ENCODE measurements at places on chromosomes 1 and 21.

- no peak for DNase-seq
These were observed 16.7 kb downstream of the SHISA4 start for GRCh38 chr1:201905234-201905890.

DNA sequence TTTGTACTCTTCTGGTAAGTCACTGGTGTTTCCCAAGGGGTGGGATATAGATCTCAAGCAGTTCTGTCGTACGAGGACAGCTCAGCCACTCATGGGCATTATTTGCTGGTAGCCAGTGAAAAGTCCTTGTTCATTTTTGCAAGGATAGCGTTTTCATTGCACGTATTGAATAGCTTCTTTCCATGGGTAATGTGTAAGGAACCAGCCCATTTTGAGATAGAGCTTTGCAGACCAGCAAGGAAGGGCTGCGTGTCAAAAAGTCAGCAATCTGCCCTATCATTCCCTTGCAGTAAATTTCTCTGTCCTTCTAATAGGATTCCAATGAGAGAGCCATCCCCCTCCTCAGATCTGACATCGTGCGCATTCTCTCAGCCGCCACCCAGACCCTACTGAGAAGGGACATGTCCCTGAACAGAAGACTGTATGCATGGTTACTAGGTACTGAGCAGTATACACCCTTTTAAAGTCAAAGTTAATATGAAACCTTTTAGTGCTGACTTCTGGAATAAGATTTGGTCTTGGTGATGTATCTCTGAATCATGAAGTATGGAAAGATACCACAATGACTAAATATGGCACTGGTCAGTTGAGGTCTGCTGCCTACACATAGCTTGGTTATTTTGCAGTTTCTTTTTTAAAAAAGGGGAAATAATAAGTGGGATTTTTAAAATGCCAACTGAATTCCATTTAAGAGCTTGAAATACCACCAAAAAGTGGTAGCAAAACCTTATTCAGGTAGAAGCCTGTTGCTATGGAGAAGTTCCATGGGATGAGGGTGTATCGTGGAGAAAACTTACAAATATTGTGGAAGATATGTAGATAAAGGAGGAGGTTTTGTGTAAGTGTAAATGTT, 55.3 kb downstream of the DOP1B start:
- DNase-seq: no peak

GRCh38 chr1:236089046-236089773, 24.3 kb upstream of the NID1 start:
- no peak for DNase-seq

DNA sequence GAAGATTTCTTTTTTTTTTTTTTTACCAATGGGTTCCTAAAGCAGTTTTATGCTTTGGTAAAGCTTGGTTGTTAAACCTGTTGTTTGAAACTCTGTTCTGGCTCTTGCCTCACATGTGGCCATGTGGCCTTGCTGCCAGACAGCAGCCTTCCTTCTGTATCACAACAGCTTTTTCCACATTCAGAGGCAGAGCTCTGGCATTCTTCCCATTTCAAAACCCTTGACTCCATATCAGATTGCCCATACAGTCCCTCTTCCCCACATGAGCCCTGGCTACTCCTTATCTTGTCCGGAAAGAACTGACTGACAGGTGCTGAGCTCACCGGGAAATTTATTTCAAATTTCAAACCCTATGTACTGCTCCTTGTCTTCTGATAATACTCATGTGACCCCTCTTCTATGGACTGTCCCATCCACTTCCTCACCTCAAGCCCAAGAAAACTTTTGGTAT, 38.5 kb upstream of the LAX1 start:
- DNase-seq: no peak

- no peak for DNase-seq
These were observed 45.5 kb downstream of the TOR3A start for GRCh38 chr1:179127163-179127895.

GRCh38 chr1:220217383-220217988, 54.8 kb downstream of the RAB3GAP2 start:
- no peak for DNase-seq

- no peak for DNase-seq
These were observed 92.0 kb downstream of the CASZ1 start for GRCh38 chr1:10704368-10704882.

GRCh38 chr1:174358344-174358743, 89.4 kb upstream of the GPR52 start:
- no peak for DNase-seq

GRCh38 chr1:200374569-200375295, 35.1 kb downstream of the ZNF281 start:
- no peak for DNase-seq

GRCh38 chr1:37308031-37308960, 166.1 kb upstream of the ZC3H12A start:
- no peak for DNase-seq

DNA sequence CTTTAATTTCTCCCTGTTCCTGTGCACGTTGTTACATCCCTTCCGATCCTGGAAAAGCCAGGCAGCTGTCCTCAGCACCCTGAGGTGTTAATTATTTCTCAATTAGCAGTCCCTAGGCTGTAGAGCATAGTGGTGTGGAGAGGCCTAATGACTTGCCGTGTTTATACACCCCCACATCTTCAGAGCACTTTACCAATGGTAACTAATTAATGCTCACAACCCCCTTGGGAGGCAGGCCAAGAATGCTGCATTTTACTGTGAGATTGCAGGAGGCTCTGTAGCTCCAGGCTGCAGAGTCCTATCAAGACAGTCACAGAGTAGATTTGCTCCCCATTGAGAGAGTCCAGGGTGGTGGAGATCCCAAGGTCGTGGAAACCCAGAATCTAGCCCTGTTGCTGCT, 2.4 kb upstream of the PARS2 start:
- no peak for DNase-seq
